ENCODE measurements at places on chromosomes 6 and 20. TPM values are rescaled to one million over a fixed set of nuclear protein-coding genes. Genes with fewer than 3 reads are reported as not detected.
A peak's percentile ranks its signal among the peaks of the same experiment; 100 is the strongest.

DNA sequence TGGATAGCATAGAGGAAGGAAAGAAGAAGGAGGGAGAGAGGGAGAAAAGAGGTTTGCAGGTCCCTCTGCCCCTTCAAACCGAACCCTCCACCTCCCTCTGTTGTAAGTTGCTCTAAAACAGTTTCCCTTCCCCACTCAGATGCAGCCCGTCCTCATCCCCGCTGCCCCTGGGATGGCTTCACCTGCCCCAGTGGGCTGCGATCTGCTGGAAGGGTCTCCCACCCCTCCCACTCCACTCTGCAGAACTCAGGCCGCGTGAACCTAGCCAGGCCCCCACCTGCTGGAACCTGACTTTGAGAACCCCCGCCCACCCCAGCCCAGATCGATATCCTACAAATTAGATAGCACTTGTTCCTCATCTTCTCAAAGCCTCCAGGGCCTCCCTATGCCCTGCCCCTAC, 190.8 kb downstream of the DLL1 start:
- DNase-seq: no peak

DNA sequence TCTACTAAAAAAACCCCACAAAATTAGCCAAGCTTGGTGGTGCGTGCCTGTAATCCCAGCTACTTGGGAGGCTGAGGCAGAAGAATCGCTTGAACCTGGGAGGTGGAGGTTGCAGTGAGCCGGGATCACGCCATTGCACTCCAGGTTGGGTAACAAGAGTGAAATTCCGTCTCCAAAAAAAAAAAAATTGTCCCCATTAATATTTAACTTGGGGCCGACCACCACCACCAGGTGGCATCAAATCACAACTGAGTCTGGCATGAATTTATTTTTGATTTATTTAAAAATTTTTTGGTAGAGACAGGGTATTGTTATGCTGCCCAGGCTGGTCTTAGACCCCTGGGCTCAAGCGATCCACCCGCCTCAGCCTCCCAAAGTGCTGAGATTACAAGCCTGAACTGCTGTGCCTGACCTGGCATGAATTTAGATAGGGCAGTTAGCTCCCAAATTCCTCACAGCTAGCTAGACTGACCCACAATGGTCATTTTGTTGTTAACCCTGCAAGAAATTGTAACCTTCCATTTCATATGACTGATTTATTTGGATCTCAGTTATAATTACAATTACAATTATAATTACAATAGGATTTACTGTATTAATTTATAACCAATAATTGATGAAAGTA, 17.1 kb upstream of the BEND3 start:
- peak; percentile 57 for DNase-seq

DNA sequence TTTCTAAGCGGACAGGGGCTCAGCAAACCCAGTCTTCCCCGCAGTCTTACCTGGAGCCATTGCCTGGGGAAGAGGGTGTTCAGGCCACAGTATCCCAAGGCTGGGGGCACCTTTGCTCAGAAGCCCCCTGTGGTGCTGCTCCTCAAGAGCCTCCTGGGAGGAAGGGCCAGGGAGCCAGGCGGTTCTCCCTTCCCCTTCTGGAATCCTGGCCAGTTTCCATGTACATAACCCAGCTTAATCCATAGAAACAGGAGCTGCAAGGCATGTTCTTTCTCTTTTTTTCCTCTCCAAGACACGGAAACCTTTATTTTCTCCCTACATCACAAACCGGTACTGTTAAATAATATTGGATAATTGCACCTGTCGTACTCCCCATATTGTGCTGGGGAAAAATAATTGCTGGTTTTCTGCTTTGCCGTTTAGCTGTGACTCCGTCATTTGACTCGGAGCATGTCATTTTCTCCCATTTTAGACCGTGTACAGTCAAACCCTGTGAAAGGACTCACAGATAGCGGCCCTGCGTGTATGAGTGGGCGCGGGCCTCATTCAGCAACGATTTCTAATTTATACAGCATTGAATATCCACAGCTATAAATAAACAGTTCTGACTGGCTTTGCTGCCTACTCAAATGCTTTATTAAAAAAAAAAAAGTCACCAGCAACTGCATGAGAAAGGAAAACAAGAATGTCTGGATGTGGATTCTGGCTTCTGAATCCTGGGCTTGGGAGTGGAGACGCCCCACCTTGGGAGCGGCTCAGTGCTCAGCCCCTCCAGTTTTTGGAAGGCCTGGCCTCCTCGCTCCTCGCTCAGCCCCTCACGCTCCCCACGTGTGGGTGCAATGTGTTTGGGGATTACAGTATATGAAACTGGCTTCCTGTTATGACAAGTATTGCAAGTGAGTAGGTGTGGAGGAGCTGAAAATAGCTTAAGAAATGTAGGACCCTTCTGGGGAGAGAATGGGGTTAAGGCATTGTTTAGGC, 67.3 kb downstream of the ADTRP start:
- DNase-seq: peak; percentile 66

GRCh38 chr20:56245761-56246160, 2.8 kb upstream of the MC3R start:
- DNase-seq: peak; percentile 21

- no peak for DNase-seq
Measured at GRCh38 chr6:2061880-2062279, 183.5 kb downstream of the GMDS start.

- DNase-seq: no peak
Measured at GRCh38 chr6:69416776-69417175, 380.0 kb downstream of the LMBRD1 start.

GRCh38 chr6:44401138-44401537, 13.6 kb downstream of the CDC5L start:
- no peak for DNase-seq

DNA sequence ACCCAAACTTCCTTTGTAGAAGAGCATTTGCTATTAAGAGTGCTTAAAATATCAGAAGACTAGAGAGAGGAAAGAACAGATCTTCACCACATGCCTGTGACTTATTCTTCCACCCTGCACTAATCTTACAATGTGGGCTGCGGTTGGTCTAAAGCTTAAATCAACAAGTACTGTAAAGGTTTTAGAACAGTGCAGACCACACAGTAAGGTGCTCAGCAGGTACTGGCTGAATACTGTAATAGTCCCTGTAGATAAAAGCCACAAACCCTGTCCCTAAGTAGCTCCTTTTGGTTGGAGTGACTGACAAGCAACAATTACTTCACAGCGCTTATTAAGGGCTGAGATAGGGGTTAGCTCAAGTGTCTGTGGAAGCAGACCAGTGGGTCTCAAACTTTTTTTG, 972 bp upstream of the PHF3 start:
- DNase-seq: no peak

Gene SLC35B3
- total RNA-seq: 33.9 TPM

Gene FIG4
- total RNA-seq: 11.5 TPM

Gene TMEM200A
- total RNA-seq: 43.3 TPM

Data from GM23248 (cell line).